ENCODE measurements at places on chromosomes 6 and 20. TPM values are rescaled to one million over a fixed set of nuclear protein-coding genes. Genes with fewer than 3 reads are reported as not detected.

MUC22 gene
- polyA plus RNA-seq, result not detected

SYCP2L gene
- polyA plus RNA-seq, result not detected

TXLNB gene
- polyA plus RNA-seq, result 0.35 TPM

CST11 gene
- not detected for polyA plus RNA-seq

RAD21L1 gene
- polyA plus RNA-seq, result not detected

DNA sequence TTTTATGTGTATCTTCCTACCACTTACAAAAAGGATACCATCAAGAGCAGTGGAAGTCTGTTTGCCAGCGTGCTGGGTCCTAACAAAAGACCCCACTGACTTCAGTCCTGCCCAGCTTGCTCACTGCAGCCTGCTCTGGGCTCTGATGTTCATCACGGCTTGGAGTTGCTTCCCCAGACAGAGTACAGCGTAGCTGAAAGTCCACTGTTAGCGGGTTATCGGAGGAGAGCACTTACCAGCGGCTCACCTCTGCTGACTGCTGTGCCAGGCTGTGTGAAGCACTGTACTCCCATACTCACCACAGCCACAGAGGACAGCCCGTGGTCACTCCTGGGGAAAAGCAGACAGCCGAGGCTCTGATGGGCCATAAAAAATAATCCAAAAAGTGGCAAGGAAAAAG is 40.2 kb downstream of the CTCFL start:
- no peak for DNase-seq

GRCh38 chr6:114087496-114087895 is 116.5 kb upstream of the HDAC2 start:
- DNase-seq, result no peak

DNA sequence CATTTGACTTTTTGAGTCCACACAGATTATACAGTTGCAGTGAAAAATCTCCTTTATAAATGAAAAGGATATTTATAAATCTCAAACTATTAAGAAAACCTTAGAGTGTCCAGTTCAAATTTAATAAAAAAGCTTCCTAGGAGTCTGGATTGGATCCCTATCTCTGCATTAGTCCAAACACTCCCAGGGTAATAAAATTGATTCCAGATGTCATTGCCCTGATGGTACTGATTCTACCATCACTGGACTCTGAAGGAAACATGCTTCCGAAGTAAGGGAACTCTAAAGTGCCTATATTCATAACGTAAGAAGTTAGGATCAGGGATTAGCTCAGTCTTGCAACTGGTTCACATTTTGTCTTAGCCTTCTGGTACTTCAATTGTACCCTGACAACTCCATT is 1325.1 kb upstream of the MAP3K7 start:
- DNase-seq, result no peak

GRCh38 chr20:2230726-2231488 is 64.9 kb upstream of the TGM3 start:
- no peak for DNase-seq
